Esophagus squamous epithelium (tissue), 5 donors: ENCODE measurements at places on chromosomes 6 and 20.

DNA sequence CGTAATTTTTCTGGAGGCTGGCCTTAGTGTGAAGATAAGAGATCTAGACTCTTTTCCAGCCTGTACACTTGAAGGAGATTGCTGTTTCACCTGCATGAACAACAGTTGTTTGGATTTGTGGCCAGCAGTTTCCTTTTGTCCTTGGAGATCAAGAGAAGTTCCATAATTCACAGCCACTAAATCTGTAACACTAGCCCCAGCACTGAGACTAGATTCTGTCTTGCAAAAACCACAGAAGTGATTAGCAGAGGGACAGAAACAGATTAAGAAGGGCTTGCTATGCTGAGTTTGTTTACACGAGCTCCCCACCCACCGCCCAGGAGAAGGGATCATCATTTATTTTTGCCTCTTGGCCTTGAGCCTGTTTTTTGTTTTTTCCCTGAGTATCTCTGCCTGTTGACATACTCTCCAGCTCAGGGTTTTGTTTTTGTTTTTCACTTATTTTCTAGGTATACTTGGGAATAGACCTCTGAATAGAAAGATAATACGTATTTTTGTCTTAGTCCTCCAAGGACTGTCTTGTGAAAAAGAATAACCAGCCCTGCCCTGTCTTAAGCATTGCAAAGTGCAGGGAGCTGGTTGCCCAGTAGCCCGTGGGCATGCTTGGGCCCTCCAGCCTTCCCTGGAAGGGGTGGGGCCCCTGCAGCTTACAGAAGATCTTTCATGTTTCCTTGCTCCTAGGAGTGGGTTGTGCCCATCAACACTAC lies 93.1 kb upstream of the SOX4 start:
- H3K27me3 ChIP-seq = no peaks in the 10 kb centered on the region
- H3K4me1 ChIP-seq = peaks cover 24% of the 10 kb centered on the region
- no peak for DNase-seq

DNA sequence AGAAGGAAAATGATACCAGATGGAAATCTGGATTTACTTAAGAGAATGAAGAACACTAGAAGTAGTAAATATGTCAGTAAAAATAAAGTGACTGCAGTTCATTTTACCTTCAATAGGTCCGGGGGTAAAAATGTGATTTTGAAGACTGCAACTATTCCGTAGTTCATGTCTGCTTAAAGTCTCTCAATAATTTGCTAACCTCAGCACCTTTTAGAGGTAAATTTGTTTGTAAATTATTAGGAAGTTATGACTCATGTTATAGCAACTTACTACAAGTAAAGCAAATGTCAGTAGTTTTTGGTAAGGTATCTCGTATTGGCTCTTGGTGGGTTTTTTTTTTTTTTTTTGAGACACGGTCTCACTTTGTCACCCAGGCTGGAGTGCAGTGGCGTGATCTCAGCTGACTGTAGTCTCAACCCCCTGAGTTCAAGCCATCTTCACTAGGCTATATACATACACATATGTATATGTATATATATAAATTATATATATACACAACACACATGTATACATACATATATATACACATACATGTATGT lies 32.1 kb downstream of the BICRAL start:
- H3K27me3 ChIP-seq = no peaks in the 10 kb centered on the region
- H3K4me1 ChIP-seq = peaks cover 2% of the 10 kb centered on the region
- no peak overlapping the region for H3K27ac ChIP-seq
- peaks cover 17% of the 10 kb centered on the region for H3K36me3 ChIP-seq
- no peak overlapping the region for H3K4me3 ChIP-seq
- DNase-seq = no peak

GRCh38 chr6:89874438-89874837 lies 19.8 kb upstream of the GJA10 start:
- H3K4me3 ChIP-seq = no peak overlapping the region
- H3K36me3 ChIP-seq = peaks cover 12% of the 10 kb centered on the region
- no peak overlapping the region for H3K27ac ChIP-seq
- no peak for DNase-seq

- H3K27ac ChIP-seq = no peak overlapping the region
- H3K4me3 ChIP-seq = no peak overlapping the region
- DNase-seq = no peak
- no peaks in the 10 kb centered on the region for H3K4me1 ChIP-seq
Measured at GRCh38 chr6:152957796-152958195, 25.0 kb downstream of the FBXO5 start.

GRCh38 chr6:17022604-17023003 lies 79.2 kb upstream of the STMND1 start:
- no peak overlapping the region for H3K4me3 ChIP-seq
- peaks cover 9% of the 10 kb centered on the region for H3K4me1 ChIP-seq
- H3K27ac ChIP-seq = no peak overlapping the region
- no peaks in the 10 kb centered on the region for H3K36me3 ChIP-seq
